ENCODE measurements at places on chromosomes 3 and 15. TPM values are rescaled to one million over a fixed set of nuclear protein-coding genes. Genes with fewer than 3 reads are reported as not detected.

DNA sequence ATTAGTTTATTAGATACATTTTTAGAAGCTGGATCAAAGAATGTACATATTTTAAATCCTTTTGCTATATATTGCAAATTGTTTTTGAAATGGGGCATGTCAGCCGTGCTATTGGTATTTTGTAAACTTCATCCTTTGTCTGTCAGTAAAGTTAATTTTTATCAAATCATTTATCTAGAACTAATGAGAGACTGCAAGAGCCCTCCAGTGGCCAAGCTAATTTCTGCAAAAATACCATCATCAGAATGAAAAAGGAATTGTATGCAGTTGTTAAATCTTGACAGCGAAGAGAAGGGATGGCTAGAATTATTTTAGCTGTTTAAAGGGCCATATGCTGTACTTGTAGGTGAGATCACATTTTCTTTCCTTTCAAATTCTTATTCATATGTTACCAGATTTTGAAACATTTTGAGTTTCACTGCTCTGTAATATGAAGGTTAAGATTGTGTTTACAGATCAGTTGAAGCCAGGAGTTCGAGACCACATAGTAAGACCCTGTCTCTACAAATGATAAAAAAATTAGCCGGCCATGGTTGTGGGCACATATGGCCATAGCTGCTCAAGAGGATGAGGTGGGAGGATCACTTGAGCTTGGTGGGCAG, 8.1 kb upstream of the CLDN11 start:
- no peak for DNase-seq

- no peak for DNase-seq
Observed at GRCh38 chr3:16439848-16440708, 73.4 kb downstream of the RFTN1 start.

The CGGBP1 gene
- total RNA-seq = 63.5 TPM

DNA sequence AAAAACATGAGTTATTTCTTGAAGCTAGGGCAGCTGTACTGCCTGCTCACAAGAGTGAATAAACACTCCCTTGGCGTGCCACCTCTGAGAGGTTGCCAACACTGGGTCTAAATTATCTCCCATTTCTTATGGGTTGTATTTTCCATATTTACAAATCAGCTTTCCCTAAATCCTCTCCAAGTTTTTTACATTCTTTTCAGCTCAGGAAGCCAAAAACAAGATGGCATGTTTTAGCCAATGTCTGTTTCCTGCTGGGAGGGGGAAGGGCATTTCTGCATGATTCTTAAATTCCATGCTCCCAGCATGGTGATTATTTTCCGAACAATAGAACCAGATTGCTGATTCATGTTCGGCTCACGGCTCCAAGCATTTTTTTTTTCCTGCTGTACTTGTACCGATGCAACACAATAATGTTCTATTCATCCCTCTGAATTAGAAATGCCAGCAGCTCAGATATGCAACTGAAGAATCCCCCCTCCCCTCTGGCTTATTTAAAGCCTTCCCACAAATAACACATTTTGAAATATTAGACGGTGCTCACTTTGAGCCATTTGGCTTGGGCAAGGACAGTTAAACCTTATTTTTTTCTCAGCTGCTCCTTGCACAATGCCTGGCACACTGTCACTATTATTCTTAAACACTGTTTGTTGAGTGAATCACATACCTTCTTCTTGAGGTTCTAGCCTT, 252.5 kb downstream of the THRB start:
- peak; percentile 35 for DNase-seq

- DNase-seq = no peak
Observed at GRCh38 chr3:64203216-64203615, 22.1 kb downstream of the PRICKLE2 start.

DNA sequence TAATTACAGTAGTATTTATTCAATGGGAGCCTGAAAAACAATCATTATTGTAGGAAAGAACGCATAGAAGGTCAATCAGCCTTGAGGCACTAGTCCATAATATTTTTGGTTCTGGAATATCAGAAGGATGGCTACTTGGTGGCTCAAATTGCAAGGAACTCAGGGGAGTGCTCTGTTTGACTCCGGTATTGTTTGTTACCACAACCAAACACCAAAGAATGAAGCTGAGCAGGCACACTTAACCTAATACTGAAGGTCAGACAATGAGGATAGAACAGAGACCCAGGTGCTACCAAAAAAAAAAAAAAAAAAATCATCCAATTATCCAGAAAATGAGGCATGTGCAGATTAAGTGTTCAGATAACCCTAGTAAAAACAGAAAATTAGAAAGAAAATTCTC, 11.1 kb upstream of the SATB1 start:
- no peak for DNase-seq

- DNase-seq = no peak
Observed at GRCh38 chr3:35777563-35778554, 138.5 kb downstream of the ARPP21 start.

The CLEC3B gene
- 18.3 TPM for total RNA-seq

GRCh38 chr15:49382394-49382793, 40.6 kb upstream of the FGF7 start:
- no peak for DNase-seq
